ENCODE measurements at places on chromosomes 1 and 21.

DNA sequence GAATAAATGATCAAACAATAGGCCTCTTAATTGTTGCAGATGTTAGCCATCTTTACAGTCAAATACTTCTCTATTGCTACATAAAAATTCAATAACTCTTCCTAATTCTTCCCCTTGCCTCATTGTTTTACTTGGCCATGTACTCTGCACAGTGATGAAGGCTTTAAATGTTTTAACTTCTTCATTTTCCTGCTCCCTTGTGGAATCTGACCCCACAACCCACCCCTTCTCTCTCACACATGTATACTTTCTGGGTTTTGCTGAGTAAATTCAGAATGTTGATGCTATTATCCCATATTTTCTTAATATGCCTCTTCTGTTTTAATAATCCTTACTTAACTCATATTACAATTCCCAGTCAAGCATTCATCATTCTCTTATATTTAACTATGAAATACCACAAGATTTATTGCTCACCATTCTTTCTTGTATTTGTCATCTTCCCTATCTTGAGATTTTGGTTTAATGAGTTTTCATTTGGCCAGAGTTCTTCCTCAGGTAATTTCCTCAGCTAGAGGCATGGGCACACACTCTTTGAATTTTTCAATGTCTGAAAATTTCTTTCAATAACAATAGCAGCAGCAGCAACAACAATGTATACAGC is 327.8 kb upstream of the USP24 start:
- DNase-seq: no peak

DNA sequence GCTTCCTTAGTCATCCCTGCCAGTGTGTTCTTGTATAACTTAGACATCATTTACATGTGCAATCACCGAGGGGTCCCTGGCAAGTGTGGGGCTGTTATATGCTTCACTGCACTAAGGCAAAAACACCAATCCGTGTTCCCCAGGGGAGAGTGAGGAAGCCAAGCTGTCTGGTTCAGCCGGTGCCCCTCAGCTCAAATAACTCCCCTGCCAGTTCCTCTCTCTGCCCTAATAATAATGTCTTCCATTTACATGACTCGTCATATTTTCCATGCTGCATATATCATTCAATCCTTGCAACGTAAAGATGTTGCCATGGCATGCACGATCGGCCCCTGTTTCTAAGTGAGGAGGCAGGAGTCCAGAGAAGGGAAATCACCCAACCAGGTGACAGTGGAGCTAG is 24.4 kb upstream of the NDC1 start:
- no peak for DNase-seq

DNA sequence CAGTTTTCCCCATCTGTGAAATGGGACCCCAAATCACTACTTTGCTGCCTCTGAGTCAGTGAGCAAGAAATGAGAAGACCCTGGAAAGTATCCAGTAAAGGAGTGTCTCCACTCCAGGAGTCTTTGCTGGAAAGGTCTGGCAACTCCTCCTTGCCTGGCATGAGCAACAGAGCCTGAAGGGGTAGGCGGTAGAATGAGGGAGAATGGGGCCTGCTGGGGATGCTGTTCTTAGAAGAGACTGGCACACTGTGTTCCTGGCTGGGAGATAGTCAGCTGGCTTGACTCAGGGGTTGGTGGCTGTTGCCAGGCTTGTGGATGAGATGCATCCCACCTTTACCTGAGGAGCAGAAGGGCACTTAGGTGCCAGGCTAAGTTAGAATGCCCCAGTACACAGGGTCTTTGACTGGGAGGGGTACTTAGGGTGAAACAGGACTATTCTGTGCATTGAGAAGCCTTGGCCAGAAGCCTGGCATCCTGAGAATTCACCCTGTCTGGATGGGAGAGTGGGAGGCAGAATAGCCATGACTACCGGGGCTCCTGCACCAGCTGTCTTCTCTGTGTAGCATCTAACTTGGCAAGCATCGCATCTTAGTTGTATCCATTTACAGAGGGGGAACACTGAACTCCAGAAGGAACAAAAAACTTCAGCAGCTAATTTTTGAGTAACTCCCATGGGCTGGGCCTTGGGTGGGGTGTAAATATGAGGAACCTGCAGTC is 2.5 kb downstream of the MFSD2A start:
- DNase-seq: no peak

DNA sequence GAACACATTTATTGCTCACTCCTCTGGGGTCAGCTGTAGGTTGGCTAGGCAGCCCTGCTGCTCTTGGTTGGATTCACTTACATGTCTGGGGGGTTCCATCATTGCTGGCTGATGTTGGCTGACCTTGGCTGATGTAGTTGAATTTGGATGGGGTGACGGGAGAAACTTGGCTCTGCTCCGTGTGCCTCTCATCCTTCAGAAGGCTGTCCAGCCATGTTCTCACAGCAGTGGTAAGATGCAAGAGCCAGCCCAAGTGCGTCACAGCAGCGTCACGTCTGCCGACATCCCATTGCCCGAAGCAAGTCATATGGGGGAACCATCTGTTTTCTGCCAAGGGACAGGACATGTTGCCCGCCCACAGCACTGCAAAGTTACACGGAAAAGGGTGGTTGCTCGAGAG is 613.5 kb downstream of the MATN1 start:
- DNase-seq: no peak

DNA sequence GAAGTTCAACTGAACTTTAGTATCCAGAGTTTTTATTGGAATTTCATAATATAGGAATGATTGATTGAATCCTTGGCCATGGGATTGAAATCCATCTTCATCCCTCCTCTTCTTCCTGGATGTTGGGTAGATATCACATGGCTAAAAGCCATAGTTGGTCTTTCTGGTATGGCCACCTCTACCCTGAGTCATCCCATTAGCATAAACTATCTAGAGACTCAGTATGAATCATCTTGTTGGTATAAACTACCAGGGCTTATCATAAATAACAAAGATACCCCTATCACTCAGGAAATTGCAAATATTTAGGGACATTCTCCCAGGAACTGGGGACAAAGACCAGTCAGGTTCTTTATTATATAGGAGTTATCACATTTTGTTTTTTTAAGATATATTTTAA is 21.2 kb upstream of the ZP4 start:
- no peak for DNase-seq

DNA sequence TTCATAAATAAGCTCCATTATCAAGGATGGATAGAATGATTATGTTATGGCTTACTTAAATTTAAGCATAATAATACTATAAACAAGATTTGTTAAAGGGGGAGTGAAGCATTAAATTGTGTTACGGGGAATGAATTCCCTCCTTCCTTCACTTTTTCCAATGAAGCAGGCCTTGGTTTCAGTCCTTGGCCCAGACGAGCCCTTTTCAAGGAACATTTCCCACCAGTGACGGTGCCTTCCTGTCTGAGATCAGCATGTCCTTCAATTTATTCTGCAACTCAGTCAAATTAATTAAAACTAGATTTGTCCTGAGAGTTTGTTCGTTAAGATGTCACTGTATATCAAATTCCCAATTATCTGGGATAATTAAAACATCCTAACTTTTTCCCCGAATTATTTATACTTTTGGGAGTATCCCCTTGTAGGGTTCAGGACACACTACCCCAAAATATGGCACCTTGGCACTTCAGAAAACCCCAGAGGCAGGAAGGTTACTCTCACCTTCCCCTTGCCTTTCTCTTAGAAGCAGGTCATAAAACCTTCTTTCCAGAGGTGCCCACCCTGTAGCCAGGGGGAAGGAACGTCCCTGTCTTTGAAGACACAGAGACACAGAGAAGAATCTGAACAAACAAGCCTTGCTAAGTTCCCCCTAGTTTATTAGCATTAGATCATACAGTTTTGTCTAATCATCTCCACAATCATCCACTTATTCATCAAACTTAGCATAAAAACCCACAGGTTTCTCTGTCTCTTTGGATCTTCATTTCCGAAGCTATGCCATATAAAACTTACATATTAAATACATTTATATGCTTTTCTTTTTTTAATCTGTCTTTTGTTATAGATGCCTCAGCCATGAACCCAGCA is 86.2 kb upstream of the ARHGAP29 start:
- DNase-seq: no peak

DNA sequence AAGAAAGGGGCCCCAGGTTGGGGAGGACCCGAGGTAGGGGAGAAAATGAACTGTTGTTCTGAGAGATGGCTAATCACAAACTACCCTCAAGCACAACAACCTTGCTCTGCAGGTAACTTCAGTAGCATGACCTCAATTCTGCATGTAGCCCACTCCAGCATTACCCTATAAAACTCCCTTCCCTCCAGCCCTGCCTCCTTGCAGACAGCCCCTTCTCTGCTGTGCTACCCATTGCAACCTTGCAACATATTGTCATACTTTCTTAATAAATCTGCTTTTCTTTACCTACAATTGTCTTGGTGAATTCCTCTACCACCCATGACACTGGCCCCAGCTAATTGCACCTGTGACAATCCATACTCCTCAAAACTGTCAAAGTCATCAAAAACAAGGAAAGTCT is 428.9 kb downstream of the MATN1 start:
- DNase-seq: no peak
